ENCODE measurements at places on chromosomes 1 and 21.

DNA sequence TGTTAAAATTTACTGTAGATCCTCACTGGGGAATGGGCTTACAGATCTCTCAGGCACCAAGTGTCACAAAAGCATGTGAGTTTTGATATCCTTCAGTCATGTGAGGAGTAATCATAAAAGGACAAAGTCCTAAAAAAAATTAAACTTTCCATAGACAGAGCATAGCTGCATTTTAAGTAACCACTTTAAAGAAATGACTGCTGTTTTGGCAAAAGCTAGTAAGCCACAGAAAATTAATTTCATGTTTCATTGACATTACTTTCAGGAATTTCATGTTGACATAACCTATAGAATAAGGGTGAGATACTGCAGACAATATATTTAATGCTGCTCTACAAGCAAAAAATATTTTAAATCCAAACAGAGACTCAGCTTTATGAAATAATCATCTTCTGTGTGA, 156.3 kb downstream of the LYPLAL1 start:
- DNase-seq = no peak

GRCh38 chr1:15282810-15283474, 35.9 kb downstream of the FHAD1 start:
- no peak for DNase-seq

DNA sequence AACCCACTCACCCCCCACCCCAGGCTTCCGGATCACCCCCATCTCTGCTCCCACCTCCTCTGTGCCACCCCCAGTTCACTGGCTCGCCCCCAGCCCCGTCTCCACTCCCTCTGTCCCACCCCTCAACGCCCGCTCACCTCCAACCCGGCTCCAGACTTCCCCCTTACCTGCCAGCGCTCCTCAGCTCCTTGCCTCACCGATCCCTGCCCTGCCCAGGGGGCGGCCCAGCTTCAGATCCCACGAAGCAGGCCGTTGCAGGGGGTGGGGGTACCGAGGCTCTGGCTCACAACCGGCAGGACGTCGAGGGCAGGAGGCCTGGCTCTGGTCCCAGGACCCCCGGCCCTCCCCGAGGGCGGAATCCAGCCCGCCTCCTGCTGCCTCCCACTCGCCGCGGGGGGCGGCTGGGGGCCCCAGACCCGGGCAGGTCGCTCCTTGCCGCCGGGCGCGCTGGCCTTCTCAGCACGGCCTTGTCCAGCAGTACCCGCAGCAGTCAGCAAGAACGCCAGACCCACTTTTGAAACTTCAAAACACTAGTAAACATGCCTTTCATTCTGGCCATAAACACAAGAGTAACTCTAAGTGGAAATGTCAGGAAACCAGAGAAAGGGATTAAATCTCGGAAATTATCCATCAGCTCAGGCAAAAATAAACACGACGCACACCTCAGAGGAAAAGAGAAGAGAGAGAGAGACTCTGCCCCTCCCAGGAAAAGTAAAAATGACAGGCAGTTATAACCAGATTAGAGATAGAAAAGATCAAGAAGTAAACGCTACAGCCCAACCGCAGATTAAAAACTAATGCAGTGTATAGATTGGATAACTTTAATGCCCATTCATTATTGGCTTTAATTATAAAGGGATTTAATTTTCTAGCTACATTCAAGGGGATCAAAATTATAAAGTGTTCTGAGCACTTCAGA, 1.0 kb upstream of the FAM89A start:
- DNase-seq = no peak

DNA sequence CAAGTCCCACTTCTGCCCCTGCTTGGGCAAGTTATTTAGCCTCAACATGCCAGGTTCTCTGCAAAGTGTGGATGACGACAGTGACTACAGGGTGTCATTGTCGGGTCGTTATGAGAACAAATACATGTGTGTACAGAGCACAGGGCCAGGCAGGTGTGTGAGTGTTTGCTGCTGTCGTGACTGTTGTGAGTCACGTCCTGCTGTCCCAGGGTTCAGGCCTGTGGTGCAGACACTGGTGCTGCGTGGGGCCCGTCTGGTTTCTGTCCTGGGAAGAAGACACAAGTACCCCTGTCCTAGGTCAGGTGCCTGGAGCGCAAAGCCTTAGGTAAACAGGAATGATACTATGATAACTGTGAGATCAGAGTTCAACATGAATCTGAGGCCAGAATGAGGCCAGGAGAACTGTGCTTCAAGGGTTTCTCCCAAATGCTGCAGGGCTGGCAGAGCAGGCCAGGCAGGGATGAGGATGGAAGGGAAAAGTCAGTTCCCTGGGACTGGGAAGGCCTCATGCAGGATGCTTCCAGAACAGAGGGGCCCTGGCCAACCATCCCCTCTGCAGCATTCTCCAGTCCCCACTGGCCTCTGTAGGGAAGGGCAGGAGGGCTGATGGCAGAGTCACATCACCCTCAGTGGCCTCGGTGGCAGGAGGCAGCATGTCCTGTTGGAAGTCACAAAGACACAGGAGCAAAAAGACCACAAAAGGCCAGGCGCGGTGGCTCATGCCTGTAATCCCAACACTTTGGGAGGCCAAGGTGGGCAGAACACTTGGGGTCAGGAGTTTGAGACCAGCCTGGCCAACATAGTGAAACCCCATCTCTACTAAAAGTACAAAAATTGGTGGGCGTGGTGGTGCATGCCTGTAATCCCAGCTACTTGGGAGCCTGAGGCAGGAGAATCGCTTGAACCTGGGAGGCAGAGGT, 15.7 kb downstream of the GPR157 start:
- no peak for DNase-seq

DNA sequence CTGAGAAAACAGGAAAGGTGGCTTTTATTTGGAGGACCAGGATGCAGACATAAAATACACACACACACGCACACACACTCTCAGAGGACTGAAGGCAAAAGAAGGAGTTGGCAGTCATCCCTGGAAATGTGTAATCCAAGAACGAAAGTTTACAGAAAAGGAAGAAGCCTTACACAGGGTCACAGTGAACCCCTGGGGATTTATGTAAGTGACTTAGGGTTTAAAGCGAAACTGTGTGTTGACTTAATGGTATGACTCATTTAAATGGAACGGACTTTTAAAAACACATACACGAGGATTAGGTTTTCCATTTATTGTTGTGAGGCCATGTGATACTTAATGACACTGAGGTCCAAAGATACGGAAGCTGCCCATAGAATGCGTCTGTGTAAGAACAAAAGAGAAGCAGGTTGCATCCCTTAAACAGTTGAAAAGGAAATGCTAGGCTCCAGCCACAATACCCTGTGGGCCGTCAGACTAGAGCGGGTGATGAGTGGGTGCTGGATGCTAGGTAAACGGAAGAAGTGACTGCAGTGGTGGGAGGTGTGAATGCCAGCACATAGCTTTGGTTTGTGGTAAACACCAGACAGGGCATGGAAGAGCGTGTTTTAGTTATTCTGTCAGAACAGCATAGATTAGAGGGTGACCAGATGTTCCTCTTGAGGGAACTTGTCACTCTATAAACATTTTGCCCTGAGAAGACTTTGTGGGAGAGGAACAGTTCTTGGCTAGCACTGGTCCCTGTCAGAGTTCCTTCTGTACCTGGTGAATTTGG, 21.6 kb upstream of the BCL10 start:
- DNase-seq = peak; percentile 91

DNA sequence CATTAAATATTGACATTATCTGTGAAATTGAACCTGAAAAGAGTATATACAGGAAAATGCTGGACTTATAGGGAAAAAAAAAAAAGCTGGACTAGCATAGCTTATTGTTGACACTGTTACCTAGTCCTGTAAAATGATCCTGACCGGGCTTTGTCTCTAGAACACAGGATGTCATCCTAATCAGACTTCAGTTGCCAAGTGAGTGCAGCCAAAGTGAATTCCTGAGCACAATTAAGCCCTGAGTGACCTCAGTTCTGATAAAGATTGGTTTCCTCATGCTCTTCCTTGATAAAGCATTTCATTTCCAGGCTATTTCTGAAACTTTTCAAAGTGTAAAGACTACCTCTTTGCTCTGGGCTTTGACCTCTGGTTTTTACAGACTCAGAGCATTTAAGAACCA, 19.8 kb downstream of the SELP start:
- no peak for DNase-seq

- DNase-seq = no peak
Measured at GRCh38 chr1:166903232-166903631, 27.2 kb upstream of the TADA1 start.

DNA sequence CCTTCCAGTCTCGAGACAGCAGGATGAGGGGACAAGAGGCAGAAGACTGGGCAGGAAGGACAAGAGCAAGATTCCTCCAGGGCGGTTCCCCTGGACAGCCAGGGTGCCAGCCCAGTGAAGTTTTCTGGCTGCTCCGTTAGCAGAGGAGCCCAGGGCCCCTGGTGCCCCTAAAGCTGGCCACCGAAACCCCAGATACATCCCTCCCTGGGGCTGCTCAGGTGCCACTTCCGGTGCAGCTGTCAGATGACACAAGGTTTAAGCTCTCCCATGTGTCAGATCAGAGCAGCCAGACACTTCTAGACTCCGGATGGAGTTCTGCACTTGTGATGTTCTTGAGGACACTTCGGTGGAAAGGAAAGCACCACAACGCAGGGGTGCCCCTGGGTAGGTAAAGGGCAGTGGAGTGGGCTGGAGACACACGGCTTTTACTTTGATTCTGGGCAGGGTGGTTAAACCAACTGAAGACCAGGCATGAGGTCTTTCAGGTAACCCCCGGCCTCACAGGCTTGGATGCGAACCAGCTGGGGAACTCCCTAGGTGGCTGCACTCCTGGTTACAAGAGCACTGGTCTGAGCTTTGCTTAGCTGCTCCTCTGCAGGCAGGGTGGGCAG, 85.7 kb downstream of the ITPKB start:
- no peak for DNase-seq

- DNase-seq = no peak
Measured at GRCh38 chr1:207362962-207363860, 41.7 kb downstream of the CD55 start.

GRCh38 chr1:17736625-17737024, 18.5 kb upstream of the ACTL8 start:
- no peak for DNase-seq

GRCh38 chr1:30046751-30047150, 676.6 kb downstream of the MATN1 start:
- no peak for DNase-seq

DNA sequence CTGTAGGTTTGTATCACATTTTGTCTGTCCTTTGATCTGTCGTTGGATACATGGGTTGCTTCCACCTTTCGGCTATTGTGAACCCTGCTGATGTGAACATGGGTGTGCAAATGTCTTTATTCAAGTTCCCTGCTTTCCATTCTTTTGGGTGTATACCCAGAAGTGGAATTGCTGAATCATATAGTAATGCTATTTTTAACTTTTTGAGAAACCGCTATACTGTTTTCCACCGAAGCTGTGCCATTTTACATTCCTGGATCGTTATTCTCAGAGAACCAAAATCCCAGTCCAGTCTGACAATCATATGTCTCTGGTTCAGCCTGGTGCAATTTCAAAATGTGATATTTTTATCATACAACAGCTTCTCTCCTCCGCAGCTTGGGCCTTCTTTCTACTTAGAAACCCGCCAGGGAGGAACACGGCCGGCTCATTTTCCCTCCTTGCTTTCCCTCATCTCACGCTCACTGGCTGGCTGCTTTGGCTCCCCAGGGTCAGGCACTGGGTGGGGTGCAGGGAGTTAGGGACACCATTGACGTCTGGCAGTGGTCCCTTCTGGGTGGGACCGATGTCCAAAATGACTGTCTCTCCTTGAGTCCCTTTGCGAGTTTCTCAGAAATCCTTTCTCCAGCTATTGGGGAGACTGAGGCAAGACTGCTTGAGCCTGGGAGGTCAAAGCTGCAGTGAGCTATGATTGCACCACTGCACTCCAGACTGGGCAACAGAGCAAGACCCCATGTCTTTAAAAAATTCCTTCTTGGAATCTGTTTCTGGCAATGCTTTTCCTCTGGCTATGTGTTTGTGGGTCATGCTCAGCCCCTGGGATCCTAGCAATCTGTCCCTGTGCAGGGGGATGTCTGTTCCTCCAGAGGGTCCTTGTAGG, 73.5 kb upstream of the AKT3 start:
- no peak for DNase-seq

GRCh38 chr1:16913181-16913832, 8.4 kb upstream of the CROCC start:
- DNase-seq = no peak

DNA sequence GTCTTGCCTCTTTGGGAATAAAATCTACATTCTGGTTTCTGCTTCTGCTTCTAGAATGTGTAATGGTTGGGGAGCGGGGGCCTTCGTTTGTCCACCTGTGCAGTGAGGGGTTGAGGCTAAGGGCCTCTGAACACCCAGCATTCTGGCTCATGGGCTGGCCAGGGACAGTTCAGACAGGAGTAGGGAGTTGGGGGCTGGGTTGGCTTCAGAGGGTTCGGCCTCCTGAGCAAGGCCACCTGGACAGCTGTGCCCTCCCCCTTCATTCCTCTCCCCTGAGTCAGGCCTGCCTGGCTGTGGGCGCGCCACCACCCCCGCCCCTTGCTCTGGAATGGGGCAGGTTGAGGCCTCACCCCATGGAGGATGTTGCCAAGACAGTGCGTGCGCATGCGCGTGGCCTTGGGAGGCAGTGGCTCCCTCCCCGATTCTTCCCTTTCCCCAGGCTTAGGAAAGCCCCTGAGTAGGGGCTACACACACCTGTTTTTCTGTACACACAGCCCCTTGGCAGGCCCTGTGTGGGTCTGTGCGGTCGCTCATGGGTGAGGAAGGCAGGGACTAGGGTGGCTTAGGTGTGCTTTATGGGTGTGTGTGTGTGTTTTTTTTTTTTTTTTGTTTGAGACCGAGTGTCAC, 57.0 kb downstream of the YARS1 start:
- DNase-seq = no peak

- peak; percentile 89 for DNase-seq
Measured at GRCh38 chr1:234980645-234981396, 147.8 kb downstream of the TOMM20 start.

DNA sequence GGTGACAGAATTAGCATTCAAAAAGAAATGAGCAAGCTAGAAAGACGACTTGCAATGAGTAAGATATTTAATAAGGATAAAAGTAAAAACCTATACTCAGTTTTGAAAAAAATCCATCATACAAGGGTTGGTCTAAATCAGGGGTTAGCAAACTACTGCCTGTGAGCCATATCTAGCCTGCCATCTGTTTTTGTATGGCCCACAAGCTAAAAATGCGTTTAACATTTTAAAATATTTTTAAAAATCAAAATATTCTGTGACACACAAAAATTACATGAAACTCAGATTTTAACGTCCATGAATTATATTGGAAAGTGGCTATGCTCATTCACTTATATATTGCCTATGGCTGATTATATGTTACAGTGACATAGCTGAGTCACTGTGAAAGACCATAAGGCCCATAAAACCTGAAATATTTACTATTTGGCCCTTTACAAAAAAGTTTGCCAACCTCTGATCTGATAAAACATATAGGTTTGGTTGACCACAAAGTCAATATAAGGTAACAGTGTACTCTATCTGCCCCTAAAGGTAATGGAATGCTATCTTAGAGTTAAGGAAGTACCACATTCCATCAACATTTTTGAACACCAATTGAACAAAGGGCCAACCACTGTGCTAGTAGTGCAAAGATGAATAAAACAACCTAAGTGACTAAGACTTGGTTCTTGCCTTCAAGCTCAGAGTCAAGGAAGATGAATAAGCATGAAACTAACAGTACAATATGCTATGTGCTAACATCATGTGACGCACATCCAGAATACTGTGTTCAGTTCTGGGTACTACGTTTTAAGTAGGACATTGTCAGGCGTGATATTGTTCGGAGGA, 3.2 kb downstream of the IFT25 start:
- no peak for DNase-seq
